Kidney (tissue), 22 donors: ENCODE measurements at places on chromosomes 7 and 10. TPM values are rescaled to one million over a fixed set of nuclear protein-coding genes. Genes with fewer than 3 reads are reported as not detected.

- DNase-seq = no peak
Measured at GRCh38 chr10:85008488-85009184, 680.2 kb downstream of the CCSER2 start.

DNA sequence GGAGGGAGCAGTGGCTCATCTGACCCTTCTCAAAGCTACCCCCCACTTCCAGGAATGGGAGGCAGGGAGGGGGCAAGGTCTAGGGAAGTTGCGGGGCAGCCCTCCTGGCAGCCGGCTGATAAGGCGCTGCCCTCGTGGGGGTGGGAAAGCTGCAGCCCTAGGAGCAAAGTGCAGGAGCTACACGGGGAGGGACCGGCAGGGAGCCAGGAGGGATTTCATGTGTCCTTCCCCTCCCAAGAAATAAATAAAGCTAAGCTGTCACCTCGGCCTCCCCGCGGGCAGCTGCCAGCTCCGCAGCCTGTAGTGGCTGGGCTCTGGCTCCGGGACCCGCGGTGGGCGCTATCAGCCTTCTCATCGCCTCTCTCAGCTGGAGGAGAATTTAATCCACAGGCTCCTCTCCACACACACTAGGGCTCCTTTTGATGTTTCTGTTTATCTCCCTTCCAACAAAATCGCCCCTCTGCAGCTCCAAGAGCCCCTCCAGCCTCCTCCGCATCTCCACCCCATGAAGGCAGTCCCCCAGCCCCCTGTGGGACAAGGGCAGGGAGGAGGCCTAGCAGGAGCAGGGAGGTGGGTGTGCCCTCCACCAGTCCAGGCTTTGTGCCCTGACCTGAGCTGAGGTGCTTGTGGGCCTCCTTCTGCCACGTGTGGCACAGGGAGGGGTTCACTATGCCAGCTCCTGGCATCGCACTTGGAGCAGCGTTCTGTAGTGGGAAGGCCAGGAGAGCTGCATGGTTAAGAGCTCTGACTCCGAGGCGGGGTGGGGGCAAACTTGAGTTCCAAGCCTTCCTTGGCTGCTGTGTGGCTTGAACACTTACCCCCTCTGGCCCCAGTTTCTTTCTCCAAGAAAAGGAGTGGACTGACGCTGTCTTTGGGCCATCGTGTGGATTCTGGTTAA lies 80.5 kb downstream of the C10orf105 start:
- no peak for DNase-seq

The SPOCK2 gene
- 103 TPM for polyA plus RNA-seq

The STAG3 gene
- polyA plus RNA-seq = 3.4 TPM

DNA sequence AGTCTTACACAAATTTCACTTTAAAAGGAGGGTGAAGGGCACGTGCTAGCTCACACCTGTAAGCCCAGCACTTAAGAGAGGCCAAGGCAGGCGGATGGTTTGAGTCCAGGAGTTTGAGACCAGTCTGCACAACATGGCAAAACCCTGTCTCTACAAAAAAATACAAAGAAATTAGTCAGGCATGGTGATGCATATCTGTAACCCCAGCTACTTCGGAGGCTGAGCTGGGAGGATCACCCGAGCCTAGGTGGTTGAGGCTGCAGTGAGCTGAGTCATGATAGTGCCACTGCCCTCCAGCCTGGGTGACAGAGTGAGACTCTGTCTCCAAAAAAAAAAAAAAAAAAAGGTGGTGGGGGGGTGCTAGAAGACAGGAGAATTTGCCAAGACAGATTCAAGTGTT lies 237.3 kb upstream of the KLF14 start:
- no peak for DNase-seq

The AP3M1 gene
- polyA plus RNA-seq = 14.6 TPM

The ARHGAP12 gene
- 15.0 TPM for polyA plus RNA-seq

The FGF8 gene
- not detected for polyA plus RNA-seq

The BTBD16 gene
- polyA plus RNA-seq = 0.34 TPM

The FAM25A gene
- not detected for polyA plus RNA-seq

DNA sequence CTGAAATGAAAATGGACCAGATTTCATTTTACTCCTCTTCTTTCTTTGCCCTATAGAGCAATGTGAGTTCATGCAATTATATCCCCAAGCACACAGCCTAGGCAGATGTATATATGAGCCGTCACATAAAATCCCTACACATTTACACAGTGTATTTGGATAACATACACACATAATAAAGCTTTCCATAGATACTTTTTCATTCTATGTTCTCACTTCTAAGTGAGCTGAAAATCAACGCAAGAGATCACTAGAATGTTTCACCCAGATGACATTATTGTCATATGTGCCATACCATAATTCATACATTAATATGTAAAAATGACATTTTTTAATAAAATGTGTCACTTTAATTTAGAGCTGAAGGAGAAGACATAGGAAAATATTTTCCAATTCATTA lies 129.4 kb downstream of the INHBA start:
- no peak for DNase-seq

DNA sequence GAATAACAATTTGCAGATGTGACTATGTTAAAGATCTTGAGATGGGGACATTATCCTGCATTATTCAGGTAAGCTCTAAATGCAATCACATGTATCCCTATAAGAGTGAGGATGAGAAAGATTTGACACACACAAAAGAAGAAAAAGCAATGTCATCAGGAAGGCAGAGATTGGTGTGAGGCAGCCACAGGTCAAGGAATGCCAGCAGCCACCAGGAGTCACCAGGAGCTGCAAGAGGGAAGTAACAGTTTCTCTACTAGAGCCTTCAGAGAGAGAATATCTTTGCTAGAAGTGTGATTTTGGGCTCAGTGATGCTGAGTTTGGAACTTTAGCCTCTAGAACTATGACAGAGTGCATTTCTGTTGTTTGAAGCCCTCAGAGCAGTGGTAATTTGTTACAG lies 700.3 kb upstream of the SEMA3D start:
- no peak for DNase-seq

- peak; percentile 26 for DNase-seq
Measured at GRCh38 chr7:2037808-2038522, 194.8 kb downstream of the MAD1L1 start.

- DNase-seq = no peak
Measured at GRCh38 chr10:63250032-63250431, 116.9 kb downstream of the NRBF2 start.

The ATP5MK gene
- polyA plus RNA-seq = 1,143 TPM

The PIP gene
- not detected for polyA plus RNA-seq

The HIBADH gene
- 160 TPM for polyA plus RNA-seq
